Activated naive CD4-positive, alpha-beta T cell treated with anti-CD3 and anti-CD28 coated beads for 36 hours (primary cell): ENCODE measurements at places on chromosomes 3 and 15.

DNA sequence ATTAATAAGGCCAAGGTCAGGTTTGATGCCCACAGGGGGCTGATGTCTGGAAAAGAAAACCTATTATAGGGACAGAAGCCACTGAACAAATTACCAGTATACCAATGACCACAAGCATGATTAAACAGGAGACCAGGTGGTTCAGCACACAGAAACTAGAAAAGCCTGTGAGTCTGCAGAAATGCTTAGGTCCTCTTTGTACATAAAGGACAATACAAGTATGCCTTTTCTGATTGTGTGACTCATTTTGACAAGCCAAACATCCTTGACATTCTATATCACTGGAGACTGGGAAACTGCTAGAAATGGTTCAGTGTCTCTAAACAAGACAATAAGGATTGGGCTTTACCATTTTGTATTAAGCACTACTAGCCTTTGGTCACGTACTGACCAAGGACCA is 113.2 kb upstream of the MYO5C start:
- no peak for DNase-seq

- no peak for DNase-seq
Observed at GRCh38 chr3:58287354-58287753, 18.7 kb upstream of the RPP14 start.

GRCh38 chr3:186849374-186849975 is 7.0 kb downstream of the ADIPOQ start:
- peak; percentile 45 for DNase-seq

DNA sequence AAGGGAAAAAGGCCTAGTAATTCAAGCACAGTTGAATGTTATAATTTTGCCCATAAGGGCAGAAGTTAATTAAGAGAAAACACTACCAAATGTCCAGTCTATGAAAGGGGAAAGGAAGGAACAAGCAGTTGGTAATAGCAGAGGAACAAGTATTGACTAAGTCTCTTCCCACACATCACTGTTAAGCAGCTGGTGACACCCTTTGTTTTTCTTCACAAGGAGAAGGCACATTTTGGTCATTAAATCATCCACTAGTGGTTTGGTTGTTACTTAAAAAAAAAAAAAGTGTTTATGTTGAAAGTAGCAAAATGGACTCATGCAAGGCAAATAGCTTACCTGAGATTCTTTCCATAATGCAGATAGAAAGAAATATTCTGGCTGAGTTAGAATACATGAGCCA is 321.4 kb upstream of the NECTIN3 start:
- no peak for DNase-seq
